ENCODE measurements at places on chromosomes 7 and 10.

DNA sequence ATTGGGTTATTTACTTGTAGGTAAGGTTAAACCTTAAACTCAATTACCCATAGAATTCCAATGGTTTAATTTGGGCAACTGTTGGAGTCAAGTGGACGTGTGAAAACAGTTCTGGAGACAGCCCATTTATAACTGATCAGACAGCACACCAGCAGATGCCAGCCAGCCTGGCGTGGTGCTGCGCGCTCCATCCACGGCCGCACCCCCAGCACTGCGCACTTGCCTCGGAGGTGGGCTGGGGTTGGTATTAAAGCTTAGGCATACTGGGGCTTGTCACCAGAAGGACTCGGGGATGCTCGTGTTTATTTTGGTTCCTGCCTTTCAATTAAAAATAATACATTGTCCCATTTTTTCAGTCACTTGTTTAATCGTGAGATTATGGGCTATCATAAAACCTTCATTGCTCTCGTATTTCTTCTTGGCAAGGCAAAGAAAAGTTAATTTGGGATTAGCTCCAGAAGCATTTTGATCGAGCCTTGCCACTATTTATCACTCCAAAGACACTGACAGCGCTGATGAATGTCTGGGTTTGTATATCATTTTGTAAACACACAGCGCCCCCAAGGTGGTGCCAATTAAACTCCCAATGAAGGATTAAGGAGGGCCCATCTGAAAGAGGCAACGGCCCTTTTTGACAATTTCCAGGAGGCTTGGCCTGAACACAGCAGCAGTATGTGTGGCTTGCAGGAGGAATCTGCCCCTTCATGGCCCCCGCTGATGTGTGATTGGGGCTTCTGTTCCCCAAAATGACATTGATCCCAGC, 204.5 kb upstream of the CXCL12 start:
- no peak for DNase-seq

GRCh38 chr10:56231436-56231835, 129.6 kb downstream of the ZWINT start:
- DNase-seq: no peak

DNA sequence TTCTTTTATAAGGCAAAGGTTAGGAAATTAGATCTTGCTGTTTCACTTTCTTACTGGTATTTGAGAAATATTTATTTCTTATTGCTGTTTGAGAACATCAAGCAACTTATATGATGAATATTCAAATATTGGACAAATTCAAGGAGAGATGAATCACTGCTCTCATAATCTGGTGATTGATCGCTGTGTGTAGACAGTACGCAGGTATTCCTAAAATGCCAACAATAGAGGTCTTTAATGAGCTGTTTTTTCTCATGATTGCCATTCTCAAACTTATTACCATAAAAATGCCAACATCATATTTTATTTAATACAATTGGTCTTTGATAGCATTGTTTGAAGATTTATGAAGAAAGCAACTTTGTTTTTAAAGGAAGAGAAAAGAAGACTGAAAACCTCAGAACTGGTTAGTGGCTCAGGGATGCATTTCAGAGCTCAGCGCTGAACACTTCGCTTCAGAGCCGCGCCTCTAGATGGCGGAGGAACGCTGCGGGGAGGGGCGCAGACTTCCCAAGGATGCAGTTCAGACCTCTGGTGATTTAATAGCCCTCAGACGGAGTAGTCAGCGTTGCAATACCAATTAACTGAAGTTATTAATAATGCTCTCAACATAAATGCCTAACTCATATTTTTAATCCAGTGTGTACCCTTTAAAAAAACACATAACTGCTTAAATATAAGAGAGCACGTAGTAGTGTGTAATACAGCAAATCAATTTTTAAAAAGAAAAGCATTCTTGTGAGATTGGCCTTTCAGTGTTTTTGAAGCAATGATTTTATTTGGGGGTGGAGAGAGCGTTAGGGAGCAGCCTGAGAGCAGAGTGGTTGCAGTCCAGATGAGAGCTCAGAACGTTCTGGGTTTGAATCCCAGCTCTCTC, 38.5 kb upstream of the STEAP4 start:
- DNase-seq: no peak

DNA sequence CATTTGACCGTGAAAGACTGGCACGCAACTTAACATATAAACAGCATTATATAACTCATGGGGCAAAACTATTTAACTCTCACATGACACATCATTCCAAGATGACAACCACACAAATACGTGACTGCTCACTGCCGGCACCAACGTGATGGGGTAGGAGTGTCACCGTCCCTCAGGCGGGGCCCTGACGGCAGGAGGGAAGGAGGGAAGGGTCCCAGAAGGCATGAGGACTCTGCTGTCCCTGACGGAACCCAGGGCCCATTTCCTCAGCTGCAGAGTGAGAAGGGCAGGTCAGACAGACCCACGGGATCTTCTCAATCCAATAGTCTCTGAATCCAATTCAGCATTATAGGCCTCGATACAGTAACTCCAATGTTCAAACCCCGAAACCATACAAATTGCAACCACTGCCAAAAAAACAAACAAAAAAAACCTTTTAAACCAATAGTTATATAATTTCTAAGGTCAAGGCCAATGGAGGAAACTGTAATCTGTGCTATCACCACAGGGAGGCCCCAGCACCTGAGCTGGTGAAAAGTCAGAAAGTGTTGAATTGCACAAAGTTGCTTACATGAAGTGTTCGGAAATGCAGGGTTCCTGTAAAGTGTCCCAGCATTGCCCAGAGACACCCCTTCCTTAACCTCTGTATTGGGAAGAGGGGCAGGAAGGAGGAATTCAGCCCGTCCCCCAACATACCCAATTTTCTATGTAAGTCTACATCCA, 137.4 kb downstream of the TNS3 start:
- DNase-seq: no peak

- DNase-seq: no peak
Observed at GRCh38 chr7:2007551-2007950, 225.2 kb downstream of the MAD1L1 start.

DNA sequence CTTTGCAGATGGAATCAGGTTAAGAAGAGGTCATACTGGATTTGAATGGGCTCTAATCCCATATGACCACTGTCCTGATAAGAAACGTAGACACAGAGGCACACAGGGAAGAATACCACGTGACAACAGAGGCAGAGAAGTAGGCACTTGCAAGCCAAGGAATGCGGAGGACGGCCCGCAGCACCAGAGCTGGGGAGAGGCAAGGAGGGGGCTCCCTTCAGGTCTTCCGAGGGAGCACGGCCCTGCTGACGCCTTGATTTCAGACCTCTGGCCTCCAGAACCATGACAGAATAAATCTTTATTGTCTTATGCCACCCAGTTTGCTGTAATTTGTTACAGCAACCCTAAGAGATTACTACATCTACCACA, 44.7 kb upstream of the TMEM213 start:
- no peak for DNase-seq

- DNase-seq: no peak
Observed at GRCh38 chr10:114172776-114173602, 1.0 kb downstream of the CCDC186 start.

- no peak for DNase-seq
Observed at GRCh38 chr7:141306081-141306480, 232.2 kb downstream of the TMEM178B start.

GRCh38 chr7:98668255-98668654, 51.2 kb downstream of the NPTX2 start:
- no peak for DNase-seq

DNA sequence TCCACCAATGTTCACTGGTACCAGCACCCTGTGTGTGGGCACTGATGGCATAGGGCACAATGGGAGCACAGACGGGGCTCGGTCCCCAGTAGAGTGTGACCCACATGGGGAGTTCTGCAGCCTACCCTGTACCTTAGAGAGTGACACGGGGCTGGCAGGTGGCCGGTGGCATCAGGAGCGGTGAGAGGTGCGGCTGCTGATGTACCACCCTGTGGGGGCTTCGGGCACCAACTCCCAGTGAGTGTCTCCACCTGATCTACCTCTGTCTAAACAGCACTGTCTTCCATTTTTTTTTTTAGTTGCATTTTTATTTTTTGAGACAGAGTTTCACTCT, 4.1 kb downstream of the JAKMIP3 start:
- no peak for DNase-seq

DNA sequence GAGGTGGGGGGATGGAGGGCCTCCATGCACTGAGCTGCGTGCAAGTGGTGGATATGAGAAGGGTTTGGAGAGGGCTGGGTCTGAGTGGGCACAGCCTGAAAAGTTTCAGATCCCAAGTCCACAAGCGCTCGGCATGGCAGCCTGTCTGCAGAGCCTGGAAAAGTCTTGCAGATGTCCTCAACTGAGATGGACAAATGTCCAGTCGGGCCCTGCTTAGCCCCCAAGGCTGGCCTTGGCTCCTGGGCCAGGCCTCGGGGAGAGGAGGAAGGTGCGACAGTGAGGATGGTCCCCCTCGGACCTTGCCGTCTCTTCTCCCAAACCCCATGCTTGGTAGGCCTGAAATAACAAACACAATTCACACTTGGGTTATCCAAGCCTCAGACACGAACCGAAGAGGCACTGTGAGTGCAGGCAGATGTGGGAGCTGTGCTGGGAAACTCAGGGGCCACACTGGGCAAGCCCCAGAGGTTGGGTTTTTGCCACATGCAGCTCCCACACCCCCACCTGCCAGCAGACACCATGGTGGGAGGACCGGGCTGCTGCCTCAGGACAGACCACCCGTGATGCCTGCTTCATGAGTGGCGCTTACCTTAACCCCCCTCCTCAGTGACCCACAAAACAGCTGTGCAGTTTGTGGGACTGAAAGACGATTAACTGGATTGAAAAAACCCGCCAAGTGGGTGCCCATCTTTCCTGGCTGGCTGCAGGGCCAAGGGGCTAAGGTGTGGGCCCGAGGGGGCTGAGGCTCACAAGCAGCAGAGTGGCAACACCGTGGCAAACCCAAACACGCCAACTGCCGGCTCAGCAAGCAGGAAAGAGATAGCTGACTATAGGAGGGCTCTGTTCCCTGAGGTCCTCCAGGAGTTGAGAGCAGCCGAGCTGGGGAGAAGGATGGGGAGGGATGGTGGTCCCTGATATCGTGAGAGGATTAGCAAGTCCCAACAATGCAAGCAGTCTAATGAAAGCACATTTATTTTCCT, 156.8 kb downstream of the RNF216 start:
- DNase-seq: no peak

GRCh38 chr10:121495719-121496118, 102.5 kb downstream of the FGFR2 start:
- DNase-seq: no peak

DNA sequence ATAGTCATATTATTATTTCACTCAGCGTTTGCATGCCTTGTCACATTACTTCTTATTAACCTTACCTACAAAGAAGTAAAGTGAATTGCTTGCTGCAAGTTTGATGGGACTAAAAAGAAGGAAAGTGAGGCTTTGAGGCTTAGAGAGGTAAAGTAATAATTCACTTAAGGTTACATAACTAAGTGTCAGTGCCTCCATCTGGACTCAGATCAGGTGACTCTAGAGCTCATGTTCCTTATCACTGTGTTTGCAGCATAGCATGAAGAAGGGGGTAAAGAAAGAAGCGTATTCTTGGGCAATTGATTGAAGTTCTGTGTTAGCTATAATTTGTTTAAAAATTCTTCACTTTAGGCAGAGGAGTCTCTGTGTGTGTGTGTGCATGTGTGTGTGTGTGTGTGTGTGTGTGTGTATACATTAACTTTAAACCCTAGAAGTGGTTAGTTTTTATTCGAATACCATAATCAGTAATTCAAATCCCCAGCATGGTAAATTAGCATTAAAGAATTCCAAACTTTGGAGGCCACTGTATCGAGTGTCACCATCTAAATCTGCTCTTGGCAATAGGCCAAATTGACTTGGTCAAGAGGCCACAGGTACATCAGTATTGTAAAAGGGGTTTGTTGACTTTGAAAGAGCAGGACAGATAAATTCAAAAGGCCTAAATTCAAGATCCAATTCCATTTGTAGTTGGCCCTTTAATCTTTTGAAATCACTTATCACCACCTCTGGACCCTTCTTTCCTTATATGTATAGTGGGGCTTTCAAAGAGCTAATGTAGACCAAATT, 2.2 kb upstream of the PON3 start:
- DNase-seq: no peak

GRCh38 chr10:101441541-101442455, 87.8 kb downstream of the BTRC start:
- DNase-seq: no peak

DNA sequence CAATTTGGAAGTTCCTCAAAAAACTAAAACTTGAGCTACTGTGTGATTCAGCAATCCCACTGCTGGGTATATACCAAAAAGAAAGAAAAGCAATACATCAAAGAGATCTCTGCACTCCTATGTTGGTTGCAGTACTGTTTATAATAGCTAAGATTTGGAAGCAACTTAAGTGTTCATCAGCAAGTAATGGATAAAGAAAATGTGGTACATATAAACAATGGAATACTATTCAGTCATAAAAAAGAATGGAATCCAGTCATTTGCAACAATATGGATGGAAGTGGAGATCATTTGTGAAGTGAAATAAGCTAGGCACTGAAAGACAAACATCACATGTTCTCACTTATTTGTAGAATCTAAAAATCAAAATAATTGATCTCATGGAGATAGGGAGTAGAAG, 16.5 kb upstream of the IMMP2L start:
- no peak for DNase-seq

DNA sequence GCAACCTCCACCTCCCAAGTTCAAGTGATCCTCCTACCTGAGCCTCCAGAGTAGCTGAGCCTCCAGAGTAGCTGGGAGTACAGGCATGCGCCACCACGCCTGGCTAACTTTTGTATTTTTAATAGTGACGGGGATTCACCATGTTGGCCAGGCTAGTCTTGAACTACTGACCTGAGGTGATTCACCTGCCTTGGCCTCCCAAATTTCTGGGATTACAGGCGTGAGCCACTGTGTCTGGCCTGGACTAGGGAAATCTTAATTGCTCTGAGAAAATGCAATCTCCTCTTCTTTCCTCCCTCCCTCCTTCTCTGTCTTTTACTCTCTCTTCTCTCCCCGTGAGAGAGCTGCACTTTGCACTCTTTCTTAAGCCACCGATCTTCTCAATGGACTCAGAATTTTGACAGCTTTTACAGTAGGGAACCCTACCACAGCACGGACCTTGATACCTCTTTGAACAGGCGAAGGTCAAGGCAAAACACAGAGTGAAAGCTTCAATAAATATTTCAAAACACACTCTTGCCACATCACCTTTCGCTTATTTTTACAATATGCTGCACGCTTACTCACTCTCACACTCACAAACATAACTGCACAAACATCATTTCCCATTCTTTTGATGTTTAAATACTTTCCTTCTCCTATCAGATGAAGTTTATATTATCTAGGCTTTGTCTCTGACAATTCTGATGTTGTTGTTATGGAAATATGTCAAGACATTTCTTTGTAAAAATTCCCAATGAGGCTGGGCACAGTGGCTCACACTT, 173.4 kb upstream of the NRP1 start:
- no peak for DNase-seq

- no peak for DNase-seq
Observed at GRCh38 chr7:5572439-5572838, 148.8 kb upstream of the TNRC18 start.

GRCh38 chr7:112743811-112744210, 46.4 kb downstream of the TMEM168 start:
- DNase-seq: no peak

DNA sequence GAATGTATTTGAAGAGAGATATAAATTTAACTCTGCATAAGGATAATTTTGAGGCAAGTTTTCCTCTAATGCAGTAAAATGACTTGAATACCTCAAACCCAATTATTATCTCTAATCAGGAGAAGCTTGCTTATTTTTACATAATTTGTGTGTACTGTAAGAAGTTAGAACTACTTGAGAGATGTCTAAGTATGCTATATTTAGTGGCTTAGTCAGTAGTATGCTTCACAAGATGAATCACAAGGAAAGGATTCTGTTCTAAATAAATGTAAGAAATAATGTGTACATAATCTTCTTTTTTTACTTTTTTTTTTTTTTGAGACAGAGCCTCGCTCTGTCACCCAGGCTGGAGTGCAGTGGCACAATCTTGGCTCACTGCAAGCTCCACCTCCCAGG, 13.7 kb downstream of the PHTF2 start:
- DNase-seq: no peak
